ENCODE measurements at places on chromosomes 12 and 14.

- DNase-seq, result no peak
These were observed 54.5 kb downstream of the VCPKMT start for GRCh38 chr14:50061664-50062437.

GRCh38 chr14:35985474-35986218 is 159.5 kb downstream of the BRMS1L start:
- DNase-seq, result no peak

- DNase-seq, result no peak
These were observed 1282.2 kb downstream of the AACS start for GRCh38 chr12:126347421-126347820.

GRCh38 chr14:100654814-100655740 is 67.9 kb upstream of the BEGAIN start:
- DNase-seq, result no peak

GRCh38 chr14:90023176-90023896 is 38.5 kb upstream of the KCNK13 start:
- DNase-seq, result no peak

DNA sequence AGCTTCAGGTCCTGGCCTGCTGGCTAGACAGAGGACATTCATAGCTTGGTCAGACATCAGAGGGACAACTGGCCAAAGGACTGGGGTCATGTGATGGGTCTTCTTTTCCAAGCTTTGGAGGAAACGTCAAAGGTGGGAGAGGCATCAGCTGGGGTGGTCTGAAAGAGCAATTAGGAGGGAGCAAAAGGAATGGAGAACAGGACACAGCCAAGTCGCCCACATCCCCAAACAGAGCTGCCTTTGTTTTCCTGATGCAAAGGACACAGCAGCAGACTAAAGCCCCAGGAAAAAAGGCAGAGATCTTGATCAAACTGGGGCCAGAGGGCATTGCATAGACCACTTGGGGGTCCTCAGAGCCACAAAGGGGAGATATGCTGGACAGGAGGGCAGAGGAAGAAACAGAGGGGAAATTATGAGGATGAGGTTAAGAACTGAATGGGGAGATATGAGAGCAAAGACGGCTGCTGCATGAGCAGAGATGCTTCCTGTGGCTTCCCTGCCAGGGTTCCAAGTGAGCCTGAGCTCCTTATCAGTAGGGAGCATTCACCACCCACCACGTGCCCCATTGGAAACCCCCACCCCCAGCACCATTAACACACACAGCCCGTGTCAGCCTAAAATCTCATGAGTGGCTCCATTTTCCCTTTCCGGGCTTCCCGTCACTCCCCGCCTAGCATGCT is 62.4 kb downstream of the ANO2 start:
- DNase-seq, result no peak

DNA sequence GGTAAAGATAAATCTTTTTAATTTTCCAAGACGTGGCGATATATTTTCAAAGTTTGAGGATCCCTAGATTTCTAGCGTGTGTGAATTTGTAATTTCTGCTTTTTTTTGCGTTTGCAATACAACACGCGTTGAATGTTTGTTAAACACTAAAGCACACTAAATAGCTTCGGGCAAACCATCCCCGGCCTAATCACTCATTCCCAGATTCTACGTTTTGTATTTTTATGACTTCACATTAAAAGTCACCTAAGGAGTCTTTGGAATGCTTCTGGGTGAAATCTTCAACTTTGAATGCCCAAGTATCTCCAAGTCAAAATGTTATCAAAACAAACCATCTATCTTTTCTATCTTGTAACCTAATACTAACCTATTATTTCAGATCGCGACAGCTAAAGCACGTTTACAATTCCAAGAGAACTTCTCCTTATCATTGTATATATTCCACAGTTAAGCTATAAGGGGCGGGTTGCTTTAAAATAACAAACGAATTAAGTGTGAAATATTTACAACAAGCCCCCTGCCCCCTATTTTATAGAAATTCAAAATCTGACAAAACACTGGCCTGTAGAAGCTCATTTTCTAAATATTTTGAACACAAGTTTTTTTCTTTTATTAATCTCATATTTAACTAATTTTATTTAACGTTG is 1.1 kb downstream of the ALX1 start:
- DNase-seq, result no peak

- no peak for DNase-seq
These were observed 29.6 kb upstream of the HDAC7 start for GRCh38 chr12:47849261-47849660.

GRCh38 chr12:89319122-89319521 is 33.2 kb downstream of the DUSP6 start:
- DNase-seq, result no peak

- DNase-seq, result no peak
These were observed 30.9 kb upstream of the MDM2 start for GRCh38 chr12:68776976-68777610.

GRCh38 chr14:77103475-77103874 is 5.4 kb downstream of the CIPC start:
- no peak for DNase-seq

DNA sequence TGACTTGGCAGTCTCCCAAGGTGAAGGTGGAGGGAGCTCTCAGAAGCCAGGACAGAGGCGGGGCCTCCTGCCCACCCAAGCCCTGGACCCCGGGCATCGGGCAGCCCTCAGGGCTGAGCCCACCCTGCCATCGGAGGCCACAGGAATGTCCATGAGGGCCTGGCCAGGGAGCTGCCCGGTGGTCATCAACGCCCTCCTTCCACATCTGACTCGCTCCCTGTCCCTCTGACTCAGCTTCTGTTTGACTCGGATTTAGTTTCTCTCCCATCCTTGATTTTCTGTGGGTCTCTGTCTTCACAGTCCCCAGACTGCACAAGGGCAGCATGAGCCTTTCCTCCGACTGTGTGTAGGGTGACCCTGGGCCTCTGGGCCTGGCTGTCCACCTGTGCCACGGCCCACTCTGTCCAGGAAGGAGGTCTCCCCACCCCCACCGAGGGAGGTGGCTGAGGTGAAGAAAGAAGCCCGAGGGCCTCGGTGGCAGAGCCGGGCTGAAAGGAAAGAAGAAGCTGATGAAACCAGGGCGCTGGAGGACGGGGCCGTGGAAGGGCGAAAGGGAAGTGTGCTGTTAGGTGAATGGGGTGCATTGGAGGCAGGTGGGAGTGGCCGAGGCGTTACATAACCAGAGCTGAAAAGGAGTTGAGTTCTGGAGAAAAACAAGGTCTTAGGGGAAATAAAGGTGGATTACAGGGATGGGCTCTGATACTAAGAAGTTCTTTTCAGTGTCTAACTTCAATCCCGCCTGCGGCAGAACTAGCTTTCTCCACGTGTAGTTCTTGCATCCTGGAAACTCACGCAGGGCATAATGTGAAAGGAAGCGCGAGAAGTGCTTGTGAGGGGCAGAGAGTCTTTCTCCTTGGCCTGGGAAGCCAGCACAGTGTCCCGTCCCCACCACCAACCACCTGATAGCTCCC is 16.7 kb upstream of the TMEM106C start:
- no peak for DNase-seq

All from posterior cingulate gyrus (tissue), 11 donors.